ENCODE measurements at places on chromosomes 12 and 14. TPM values are rescaled to one million over a fixed set of nuclear protein-coding genes. Genes with fewer than 3 reads are reported as not detected.

The CEP290 gene
- 64.7 TPM for total RNA-seq

- DNase-seq: no peak
Observed at GRCh38 chr12:3137268-3137781, 60.1 kb downstream of the TSPAN9 start.

DNA sequence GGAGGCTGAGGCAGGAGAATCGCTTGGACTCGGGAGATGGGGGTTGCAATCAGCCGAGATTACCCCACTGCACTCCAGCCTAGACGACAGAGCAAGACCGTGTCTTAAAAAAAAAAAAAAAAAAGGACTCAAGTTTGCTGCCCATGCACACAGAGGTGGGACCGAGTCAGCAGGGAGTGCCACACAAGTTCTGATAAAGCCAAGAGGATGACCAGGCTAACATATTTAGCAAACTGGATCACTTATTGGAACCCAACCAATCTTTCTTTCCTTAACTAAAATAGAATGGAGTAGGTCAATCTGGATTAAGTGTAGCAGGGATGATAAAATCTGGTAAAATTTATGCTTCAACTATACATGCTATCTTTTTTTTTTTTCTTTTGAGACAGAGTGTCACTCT lies 190.4 kb upstream of the FOXN3 start:
- no peak for DNase-seq

The DHH gene
- total RNA-seq: 0.54 TPM

DNA sequence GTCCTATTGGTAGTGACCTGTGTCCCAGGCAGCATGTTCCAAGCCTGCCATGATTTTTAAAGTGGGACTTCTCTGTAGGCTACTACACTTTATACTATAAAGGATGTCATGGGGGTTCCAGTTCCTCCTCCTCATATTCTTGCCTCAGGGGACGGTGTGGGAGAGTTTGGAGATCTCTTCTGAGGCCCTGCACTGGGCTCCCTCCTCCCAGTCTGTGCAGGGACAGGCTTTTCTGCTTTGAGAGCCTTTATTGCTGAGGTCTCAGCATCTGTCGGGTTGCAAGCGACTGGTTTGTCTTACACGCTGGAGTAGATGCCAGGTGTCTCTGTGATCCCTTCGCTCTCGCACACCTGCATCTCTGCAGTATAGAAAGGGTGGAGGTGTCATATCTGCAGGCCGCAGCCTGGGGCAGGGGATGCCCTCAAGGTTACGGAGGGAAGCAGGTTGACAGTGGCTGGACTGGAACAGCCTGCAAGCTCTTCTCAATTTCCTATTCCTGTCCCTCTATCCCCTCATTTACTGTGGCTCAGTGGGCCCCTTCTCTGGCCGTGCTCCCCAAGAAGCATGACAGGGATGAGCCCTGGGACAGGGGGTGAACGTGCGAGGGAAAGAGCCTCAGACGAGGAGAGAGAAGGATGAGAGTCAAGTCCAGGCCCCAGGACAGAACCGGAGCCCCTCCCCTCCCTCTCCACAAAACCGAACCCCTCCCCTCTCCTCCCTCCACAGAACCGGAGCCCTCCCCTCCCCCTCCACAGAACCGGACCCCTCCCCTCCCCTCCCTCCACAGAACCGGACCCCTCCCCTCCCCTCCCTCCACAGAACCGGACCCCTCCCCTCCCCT lies 51.3 kb downstream of the SLC6A12 start:
- no peak for DNase-seq

GRCh38 chr12:6335451-6336078 lies 6.3 kb downstream of the TNFRSF1A start:
- DNase-seq: no peak

The CSRP2 gene
- 50.0 TPM for total RNA-seq

The TAS2R46 gene
- 13.9 TPM for total RNA-seq

The DEGS2 gene
- 2.0 TPM for total RNA-seq

- DNase-seq: no peak
Observed at GRCh38 chr14:85115921-85116320, 414.0 kb upstream of the FLRT2 start.

GRCh38 chr12:2629051-2629450 lies 165.7 kb upstream of the FKBP4 start:
- DNase-seq: no peak

DNA sequence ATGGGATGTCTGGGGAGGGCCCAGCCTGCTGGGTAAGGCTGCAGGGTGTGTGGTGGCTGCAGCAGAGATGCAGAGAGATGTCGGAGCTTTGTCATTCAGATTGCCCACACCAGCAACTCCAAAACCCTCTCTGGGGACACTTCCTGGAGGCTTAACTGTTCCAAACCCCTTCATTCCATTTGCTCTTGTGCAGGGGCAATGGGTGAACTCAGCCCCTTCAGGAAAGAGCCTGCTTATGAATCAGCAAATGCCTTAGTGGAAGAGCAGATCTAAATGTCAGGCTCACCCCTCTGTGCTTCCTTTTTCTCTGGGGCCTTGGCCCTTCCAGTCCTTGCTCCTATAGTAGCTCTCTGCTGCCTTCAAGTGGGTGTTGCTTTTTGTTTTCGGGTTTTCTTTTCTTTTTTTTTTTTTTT lies 36.7 kb upstream of the GPATCH2L start:
- no peak for DNase-seq

GRCh38 chr12:19539836-19540235 lies 100.5 kb downstream of the AEBP2 start:
- no peak for DNase-seq

GRCh38 chr12:131764738-131765137 lies 53.8 kb downstream of the SFSWAP start:
- DNase-seq: no peak

GRCh38 chr12:28459481-28459880 lies 269.2 kb downstream of the CCDC91 start:
- DNase-seq: no peak

DNA sequence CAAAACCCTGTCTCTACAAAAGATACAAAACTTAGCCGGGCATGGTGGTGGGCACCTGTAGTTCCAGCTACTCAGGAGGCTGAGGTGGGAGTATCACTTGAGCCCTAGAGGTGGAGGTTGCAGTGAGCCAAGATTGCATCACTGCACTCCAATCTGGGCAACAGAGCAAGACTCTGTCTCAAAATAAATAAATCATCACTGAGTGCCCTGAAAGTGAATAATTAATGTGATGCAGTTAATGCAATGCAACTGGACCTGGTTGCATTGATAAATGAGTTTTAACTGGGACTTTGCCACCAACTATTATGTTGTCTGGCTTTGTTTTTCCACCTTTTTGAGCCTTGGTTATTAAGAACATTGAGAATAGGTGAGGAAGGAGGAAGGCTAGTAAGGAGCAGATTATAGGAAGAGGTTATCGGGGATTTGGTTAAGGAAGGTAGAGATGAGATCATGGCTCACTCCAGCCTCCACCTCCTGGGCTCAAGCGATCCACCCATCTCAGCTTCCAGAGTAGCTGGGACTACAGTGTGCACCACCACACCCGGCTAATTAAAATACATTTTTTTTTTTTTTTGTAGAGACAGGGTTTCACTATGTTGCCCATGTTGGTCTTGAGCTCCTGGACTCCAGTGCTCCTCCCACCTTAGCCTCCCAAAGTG lies 8.0 kb downstream of the BORCS5 start:
- DNase-seq: no peak

DNA sequence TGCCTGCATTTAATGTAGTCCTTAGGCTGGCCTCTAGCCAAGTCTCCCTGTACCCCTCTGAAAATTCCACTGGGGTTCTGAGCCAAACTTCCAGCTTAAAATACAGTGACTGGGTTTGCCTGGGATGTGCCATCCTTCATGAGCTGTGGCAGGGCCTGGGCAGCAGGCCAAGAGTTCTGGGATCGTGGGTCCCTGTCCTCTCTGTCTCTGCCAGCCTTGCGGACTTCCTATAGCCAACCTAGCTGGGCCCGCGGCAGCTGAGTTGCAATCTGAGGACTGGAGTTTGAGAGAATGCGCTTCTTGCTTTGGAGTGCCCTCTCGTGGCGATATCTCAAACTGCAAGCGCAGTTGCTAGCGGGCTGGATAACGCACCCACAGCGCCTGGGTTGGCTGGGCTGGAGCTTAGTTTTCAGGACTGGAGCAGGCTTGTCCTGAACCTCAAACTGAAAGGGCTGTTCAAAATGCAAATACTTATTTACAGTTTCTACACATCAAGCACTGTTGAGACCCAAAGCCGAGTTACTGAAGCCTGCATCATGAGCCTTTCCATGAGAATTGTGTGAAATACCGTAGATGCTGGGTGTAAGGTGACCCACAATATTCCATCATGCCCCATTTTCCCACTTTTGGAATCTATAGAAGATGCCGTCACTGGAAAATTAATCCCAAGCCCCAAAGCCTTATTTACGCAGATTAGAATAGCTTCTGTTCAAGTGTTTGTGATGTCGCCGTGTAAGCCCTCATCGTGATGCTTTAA lies 7.3 kb upstream of the IFI27L2 start:
- DNase-seq: peak; percentile 83

Data from cerebellum (tissue), 4 donors.